CD4-positive, alpha-beta T cell treated with Interleukin-6 for 4 hours (primary cell): ENCODE measurements at places on chromosomes 1 and 21.

DNA sequence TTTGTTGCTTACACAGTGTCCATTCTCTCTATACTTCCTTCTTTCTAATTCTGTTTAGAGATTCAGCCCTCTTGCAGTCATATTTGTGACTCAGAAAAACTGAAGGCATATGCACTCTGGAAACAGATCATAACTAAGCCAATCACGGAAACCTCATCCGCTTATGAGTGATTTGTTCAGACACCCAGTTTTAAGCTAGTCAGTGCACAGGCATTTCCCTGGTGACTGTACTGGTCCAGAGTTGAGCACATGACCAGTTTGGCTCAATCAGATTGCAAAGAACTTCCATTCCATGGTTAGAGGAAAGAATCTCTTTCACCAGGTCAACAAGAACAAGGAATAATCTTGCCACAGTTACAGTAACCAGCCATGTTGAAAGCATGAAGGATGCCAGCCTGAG, 69.2 kb upstream of the SGIP1 start:
- no peak for DNase-seq

GRCh38 chr1:93172778-93173177, 7.4 kb downstream of the TMED5 start:
- no peak for DNase-seq

DNA sequence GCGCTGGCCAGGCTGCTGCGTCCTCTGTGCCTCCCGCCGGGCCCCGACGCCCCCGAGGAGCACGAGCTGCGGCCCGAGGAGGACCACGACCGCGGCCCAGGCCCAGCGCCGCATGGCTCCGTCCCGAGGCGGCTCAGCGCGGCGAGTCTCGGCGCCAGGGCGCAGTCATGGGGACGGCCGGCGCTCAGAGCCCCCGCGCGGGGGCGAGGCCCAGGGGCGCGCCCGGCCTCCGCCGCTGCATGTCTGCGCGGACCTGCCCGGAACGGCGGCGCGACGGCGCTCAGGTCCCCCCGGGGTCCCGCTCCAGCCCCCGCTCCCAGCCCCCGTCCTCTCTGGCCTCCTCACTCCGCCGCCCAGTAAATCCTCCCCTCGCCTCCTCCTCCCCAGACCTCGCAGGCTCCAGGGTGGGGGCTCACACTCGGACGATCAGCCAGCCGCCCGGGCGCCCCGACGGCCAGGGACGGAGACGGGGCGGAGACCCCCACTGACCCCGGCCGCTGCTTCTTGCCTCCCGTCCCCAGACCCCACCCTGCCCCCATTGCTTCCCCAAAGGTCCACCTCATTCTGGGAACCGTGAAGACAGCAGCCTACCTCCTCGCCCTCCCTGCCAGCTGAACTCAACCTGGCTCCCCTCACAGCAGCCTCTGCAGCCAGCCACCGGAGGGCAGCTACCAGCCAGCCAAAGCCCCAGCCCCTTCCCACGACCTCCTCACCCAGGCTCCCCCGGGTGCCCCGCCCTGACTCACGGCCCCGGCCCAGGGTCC, at the start of gene C1QTNF12:
Gene C1QTNF12, minus strand, starts transcription at position 146 of the 764 bp plus-strand sequence. Its CDS starts 32 bp downstream, at position 114.
- no peak for DNase-seq

DNA sequence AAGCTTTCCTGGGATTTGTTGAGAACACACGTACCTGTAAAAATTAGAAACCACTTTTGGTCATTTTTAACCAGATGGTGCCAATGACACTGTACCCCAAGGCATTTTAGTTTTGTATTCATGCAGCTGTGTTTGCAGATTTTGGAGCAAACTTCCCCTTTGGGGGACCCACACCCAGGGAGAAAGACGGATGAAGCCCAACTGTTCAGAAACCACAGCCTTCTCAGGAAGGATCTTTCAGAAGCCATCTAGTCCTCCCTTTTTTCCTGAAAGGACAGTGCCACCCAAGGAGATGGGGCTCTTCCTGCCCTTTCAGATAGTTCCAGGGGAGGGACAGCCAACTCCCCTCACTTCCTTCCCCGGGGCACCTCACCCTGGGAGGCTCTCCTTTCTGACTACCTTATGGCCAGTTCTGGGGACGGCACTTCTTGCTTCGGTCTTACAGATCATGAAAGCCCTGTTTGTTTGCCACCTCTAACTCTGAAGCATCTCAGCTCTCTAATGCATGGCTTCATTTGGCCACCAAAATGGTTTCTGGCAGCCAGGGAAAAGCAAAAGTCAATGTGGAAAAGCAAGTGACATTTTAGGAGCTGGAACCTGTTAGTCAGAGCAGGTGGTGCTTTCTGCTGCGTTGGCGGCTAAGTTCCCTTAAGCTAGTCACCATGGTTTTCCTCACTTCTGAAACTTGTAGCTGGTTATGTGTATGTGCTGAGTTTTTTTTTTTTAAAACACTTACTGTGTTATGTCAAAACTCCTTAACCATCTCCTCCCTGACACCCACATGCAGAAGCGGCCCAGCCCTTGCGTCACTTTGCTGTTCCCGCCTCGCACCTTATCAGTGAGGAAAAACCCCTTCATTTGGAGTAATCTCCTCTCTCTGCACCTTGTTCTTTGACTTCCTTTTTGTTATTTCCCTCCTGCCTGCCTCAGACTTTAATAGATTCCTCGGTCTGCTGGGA, 10.1 kb downstream of the TMCC2 start:
- no peak for DNase-seq

DNA sequence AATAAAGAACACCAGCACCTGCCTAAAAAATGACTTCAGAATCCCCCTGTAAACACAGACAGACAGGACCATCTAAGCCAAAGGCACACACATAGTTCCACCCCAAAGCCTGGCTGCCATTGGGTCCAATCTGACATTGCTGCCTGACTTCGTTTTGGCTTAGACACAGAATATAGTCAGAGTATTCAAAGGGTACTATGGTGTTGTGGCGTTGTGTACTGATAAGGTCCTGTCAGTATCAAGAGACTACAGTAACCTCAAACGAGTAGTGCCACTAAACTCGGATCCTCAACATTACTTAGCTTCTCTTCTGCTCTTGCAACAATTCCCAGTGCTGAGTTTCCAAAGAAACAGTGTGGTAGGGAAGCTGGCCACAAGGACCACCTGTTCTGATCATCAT, 169.3 kb upstream of the NR5A2 start:
- no peak for DNase-seq
